ENCODE measurements at places on chromosomes 5 and 9. TPM values are rescaled to one million over a fixed set of nuclear protein-coding genes. Genes with fewer than 3 reads are reported as not detected.

Gene SLC26A2
- 50.6 TPM for total RNA-seq

Gene ACER2
- 3.1 TPM for total RNA-seq

Gene LCN9
- total RNA-seq, result not detected

Gene C6
- total RNA-seq, result not detected

Gene PTGER4
- 3.6 TPM for total RNA-seq

Gene TPPP
- 5.5 TPM for total RNA-seq

Gene MYMK
- total RNA-seq, result not detected

Gene ANKRD33B
- 11.0 TPM for total RNA-seq

Gene IGIP
- total RNA-seq, result 0.78 TPM

Gene MEF2C
- not detected for total RNA-seq

Gene FOXD4
- total RNA-seq, result 0.33 TPM

Gene MSMP
- total RNA-seq, result not detected

Gene EQTN
- 0.22 TPM for total RNA-seq

Gene EMB
- 6.4 TPM for total RNA-seq

Gene CNTLN
- 6.0 TPM for total RNA-seq

Gene SMIM15
- total RNA-seq, result 88.9 TPM

Gene GABRA6
- total RNA-seq, result not detected

Gene INSL4
- total RNA-seq, result 15.8 TPM

Gene SHOC1
- not detected for total RNA-seq

Gene FOXD4L6
- not detected for total RNA-seq

Gene NXNL2
- 0.85 TPM for total RNA-seq

Gene SLC45A2
- total RNA-seq, result not detected

Gene RASEF
- total RNA-seq, result 8.1 TPM

Gene MARCOL
- total RNA-seq, result not detected

Gene PCDHGC4
- total RNA-seq, result not detected

Gene NRARP
- total RNA-seq, result 4.3 TPM

Gene HMHB1
- not detected for total RNA-seq

Gene SET
- total RNA-seq, result 387 TPM

Gene PCSK5
- 1.3 TPM for total RNA-seq

Gene CDH12
- not detected for total RNA-seq

Gene MORN5
- not detected for total RNA-seq

Data from A549 treated with Mapracorat at 1 μM for 4 hours (cell line).